ENCODE measurements at places on chromosomes 7 and 10.

GRCh38 chr7:64854969-64855368, 48.1 kb upstream of the ZNF273 start:
- no peak for DNase-seq

- DNase-seq = no peak
Observed at GRCh38 chr7:3439333-3440030, 138.4 kb downstream of the SDK1 start.

DNA sequence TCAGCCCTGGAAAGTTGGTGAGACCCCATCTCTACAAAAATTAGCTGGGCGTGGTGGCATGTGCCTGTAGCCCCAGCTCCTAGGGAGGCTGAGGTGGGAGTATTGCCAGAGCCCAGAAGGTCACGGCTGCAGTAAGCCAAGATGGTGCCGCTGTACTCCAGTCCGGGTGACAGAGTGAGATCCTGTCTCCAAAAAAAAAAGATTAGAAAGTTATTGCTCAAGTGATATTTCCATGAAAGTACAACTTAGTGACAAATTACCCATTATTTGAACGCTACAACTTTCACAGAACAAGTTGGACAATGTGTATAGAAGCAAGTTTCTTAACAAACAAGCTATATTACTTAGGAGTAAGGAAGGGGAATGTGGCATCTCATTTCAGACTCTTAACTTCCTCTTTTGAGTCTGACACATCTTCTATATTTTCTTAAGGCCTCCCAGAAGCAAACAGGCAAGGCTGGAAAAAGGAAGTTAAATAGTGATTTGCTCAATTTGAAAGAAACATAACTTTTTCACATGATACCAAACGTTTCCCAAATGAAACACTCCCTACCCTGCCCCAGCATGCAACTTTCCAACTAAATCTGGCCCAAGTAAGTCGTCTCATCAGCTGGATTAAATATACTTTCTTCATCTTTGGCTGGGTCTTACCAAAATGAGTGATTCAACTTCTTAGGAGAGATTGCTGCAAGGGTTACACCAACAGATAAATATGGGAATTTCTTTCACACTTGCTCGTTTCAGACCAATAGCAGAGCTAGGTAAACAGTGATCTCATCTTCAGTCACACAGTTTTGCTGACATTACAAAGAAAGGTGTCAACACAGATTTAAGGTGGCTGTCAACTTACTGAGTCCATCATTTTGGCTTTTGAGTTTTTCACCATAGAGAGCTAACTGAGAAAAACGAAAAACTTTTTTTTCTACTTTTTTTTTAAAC, 66.3 kb upstream of the KLF6 start:
- no peak for DNase-seq

- DNase-seq = no peak
Observed at GRCh38 chr7:88072715-88073055, 138.6 kb downstream of the ADAM22 start.

- DNase-seq = peak; percentile 65
Observed at GRCh38 chr7:139108266-139109187, 993 bp downstream of the ZC3HAV1 start.
